ENCODE measurements at places on chromosomes 16 and 17.

DNA sequence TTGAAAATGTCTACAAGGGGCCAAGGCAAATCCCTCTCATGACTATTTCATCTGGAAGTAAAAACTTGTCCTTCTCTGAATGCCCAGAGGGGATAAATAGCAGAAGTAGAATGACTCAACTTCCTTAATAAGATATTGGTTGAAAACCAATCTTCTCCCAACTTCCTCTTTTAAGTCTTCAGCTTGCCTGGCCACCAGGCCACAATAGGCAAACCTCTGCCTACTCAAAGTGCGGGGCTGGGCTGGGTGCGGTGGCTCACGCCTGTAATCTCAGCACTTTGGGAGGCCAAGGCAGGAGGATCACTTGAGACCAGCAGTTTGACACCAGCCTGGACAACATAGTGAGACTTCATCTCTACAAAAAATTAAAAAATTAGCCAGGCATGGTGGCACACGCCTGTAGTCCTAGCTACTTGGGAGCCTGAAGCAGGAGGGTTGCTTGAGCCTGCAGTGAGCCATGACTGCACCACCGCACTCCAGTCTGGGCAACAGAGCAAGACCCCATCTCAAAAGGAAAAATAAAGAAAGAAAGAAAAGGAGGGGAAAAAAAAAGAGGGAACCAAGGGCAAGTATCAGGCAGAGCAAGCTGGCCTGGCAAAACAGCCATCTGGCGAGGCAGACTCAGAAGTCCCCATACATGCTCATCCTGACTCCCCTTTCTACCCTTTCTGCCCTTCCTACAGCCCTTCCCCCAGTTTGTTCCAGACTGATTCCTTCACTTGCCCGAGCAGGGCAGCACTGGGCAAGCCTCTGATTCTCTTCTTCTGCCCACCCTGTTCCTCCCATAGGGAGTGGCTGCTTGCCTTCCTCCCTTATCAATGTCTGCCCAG lies 20.6 kb downstream of the MAP3K14 start:
- DNase-seq = no peak

- no peak for DNase-seq
Measured at GRCh38 chr17:49715216-49715615, 7.5 kb upstream of the SLC35B1 start.

- no peak for DNase-seq
Measured at GRCh38 chr16:67294938-67295361, 15.6 kb downstream of the PLEKHG4 start.

GRCh38 chr17:66469088-66469442 lies 166.7 kb downstream of the PRKCA start:
- no peak for DNase-seq

GRCh38 chr17:78304549-78305037 lies 55.3 kb downstream of the SOCS3 start:
- DNase-seq = no peak

- no peak for DNase-seq
Measured at GRCh38 chr16:3001316-3001715, 11.4 kb upstream of the CLDN9 start.

DNA sequence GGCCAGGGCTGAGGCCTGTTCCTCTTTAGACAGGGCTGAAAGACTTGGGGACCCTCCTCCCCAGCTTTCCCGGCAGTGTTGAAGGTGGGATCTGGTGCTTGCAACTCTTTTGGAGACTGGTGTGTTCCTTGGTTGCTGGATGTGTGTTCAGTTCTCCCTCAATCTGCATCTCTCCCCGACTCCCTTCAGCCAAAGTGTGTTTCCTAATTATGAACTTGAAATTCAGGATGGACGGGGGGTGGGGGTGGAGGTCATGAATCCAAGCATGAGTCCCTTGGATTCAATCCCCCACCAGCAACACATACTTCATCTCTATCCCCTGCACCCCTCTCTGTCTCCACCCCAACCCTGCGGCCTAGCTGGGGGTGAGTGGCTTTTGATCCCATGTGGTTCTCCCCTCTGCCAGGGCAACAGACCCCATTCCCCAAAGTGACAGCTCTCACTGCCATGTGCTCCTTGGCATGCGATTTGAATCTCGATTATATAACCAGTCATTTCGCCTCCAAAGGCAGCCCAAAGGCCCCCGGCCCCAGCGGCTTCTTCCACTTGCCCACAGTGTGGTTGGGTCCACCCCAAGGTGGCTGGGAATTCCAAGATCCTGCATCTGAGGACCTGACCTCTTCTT lies 1.3 kb downstream of the ARHGAP23 start:
- no peak for DNase-seq

DNA sequence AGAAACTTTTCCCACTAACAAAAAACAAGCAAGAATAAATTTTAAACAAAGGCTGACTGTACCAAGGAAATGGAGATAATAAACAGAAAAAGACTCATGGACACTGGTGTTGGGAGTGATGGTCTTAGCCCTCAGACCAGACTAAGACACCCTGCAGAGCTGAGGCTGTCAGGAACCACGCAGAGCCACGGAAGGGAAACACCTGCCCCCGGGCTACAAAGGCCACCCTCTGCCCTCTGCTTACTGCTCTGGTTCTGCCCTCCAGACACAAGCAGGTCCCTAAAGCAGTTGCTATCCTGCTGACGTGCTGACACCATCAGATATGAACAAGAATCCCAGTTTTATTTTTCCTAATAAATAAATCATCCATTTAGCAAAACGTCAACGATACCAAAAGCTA lies 80.0 kb downstream of the ANKRD11 start:
- no peak for DNase-seq

DNA sequence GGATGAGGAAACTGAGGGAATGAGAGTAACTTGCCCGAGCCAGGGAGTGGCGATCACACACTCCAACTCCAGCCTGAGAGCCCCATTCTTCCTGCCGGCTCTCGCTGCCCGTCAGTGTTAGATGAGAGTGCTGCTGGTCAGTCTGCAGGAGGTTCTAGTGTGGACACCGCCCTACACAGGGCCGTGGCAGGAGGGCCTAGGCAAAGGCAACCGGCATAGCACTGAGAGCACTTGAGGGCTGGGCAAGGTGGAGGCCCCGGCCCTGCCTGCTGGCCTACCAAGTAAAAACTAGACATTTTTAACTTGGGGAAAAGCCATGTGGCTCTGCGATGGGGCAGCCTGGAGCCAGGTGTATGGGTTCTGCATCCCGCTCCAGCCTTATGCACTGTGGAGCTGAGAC lies 354.8 kb downstream of the SEC14L1 start:
- DNase-seq = no peak

- no peak for DNase-seq
Measured at GRCh38 chr17:59381716-59382570, 50.5 kb downstream of the YPEL2 start.

DNA sequence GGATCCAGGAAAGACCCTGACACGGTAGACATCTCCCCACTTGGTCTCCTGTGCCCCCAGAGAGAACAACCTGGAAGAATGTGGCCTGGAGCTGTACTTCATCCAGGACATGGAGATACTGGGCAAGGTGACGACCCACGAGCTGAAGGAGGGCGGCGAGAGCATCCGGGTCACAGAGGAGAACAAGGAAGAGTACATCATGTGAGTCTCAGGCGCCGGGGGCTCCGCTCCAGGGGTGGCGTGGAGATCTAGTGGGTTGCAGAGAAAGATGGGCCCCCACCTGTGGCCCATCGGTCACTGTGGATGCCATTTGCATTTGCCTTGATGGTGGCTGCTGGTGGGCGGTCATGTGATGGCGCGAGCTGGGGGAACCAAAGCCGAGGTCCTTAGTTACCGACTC lies 14.9 kb upstream of the CLEC18A start:
- no peak for DNase-seq

DNA sequence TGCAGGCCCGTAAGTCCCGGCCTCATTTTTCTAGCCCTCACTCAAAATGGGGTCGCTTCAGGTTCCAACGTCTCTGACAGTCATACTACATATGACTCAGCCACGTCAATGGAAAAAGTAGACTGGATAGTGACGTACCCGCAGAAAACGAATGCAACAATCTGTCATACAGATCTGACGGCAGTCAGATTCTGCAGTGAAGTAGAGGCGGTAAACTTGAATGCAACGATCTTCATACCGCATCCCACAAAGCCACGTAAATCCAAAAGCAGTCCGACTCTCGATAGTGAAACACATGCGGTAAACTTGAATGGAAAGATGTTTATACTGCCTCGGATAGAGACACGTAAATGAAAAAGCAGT lies 38.4 kb upstream of the ARL4D start:
- DNase-seq = peak; percentile 43

- DNase-seq = no peak
Measured at GRCh38 chr16:56237451-56237930, 46.2 kb downstream of the GNAO1 start.

- no peak for DNase-seq
Measured at GRCh38 chr16:87685766-87686165, 80.0 kb downstream of the KLHDC4 start.

DNA sequence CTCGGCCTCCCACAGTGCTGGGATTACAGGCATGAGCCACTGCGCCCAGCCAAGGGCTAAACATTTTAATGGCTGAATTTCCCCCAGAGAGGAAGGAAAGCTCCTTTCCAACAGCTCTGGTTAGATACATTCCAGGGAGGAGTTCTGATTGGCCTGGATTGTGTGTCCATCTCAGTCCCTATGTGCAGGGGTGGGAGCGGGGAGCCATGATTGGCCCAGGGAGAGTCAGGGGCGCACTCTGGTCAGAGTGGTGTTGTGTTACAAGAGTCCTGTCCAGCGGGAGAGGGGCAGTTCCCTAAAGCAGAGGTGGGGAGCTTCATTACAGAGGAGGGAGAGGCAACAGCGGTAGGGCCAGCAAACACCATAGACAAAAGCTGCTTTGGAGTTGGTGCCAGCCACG lies 75.0 kb downstream of the RAP1GAP2 start:
- no peak for DNase-seq

- no peak for DNase-seq
Measured at GRCh38 chr16:2713523-2713922, 6.5 kb downstream of the PRSS27 start.

DNA sequence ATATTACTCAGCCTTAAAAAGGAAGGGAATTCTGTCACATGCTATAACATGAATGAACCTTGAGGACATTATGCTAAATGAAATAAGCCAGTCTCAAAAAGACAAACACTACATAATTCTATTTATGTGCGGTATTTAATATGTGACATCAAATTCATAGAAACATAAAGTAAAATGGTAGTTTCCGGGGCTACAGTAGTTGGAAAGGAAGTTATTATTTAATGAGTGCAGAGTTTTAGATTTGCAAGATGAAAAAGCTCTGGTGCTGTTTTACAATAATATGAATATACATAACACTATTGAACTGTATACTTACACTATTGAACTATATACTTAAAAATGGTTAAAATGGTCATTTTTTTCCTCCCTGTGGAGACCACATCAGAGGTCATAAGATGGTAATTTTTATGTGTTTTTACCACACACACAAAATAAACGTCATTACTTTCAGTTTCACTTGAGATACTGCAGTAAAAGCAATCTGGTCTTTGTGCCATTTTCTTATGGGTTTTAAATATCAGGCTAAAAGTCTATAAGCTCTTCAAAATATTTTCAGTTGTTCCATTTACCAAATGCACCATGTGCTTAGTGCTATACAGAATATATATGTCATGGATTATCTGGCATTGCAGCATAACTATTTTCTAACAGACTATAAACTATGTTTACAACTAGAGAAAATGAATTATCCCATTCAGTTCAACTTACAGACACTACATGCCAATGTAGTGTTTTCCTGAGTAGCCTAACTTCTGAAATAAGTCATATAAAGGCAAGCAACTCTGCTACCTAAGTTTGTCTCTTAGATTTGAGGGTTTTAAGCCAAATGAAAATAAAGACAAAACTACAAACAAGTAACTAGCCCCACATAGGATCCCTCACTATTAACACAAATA lies 90.9 kb downstream of the SPAG9 start:
- no peak for DNase-seq

DNA sequence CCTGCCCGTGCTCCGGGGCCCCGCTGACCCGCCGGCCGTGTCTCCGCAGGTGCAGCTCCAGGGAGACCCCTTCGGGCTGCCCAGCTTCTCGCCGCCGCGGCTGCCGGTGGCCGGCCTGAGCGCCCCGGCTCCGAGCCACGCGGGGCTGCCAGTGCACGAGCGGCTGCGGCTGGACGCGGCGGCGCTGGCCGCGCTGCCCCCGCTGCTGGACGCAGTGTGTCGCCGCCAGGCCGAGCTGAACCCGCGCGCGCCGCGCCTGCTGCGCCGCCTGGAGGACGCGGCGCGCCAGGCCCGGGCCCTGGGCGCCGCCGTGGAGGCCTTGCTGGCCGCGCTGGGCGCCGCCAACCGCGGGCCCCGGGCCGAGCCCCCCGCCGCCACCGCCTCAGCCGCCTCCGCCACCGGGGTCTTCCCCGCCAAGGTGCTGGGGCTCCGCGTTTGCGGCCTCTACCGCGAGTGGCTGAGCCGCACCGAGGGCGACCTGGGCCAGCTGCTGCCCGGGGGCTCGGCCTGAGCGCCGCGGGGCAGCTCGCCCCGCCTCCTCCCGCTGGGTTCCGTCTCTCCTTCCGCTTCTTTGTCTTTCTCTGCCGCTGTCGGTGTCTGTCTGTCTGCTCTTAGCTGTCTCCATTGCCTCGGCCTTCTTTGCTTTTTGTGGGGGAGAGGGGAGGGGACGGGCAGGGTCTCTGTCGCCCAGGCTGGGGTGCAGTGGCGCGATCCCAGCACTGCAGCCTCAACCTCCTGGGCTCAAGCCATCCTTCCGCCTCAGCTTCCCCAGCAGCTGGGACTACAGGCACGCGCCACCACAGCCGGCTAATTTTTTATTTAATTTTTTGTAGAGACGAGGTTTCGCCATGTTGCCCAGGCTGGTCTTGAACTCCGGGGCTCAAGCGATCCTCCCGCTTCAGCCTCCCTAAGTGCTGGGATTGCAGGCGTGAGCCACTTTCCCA lies 5.9 kb downstream of the CTF1 start:
- DNase-seq = peak; percentile 52

GRCh38 chr16:17459903-17460521 lies 10.7 kb downstream of the XYLT1 start:
- DNase-seq = no peak

DNA sequence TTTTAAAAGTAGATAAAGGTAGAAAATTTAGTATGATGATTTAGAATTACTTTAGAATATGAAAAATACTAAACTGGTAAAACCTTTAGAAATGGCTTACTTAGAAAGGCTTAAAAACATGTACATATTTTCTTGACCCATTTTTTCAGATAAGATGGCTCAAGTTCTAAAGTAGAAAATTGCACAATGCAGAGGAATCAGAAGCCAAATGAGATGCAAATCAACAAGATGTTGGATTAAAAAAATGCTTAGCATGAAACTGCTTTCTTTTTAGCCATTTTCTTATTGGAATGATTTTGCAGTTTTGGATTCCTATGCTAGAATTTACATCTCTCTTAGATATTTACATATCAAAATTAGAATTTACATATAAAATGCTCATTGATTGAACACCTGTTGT lies 1.5 kb upstream of the KRTAP3-1 start:
- no peak for DNase-seq

Data from activated naive CD4-positive, alpha-beta T cell (primary cell).